ENCODE measurements at places on chromosomes 2 and 18. TPM values are rescaled to one million over a fixed set of nuclear protein-coding genes. Genes with fewer than 3 reads are reported as not detected.

Gene OTX1
- polyA plus RNA-seq = 0.20 TPM

Gene TEX51
- polyA plus RNA-seq = not detected

Gene LRRC30
- not detected for polyA plus RNA-seq

- H3K36me3 ChIP-seq = peaks cover 89% of the 10 kb centered on the region
- no peaks in the 10 kb centered on the region for H3K4me1 ChIP-seq
- H3K27me3 ChIP-seq = no peaks in the 10 kb centered on the region
Observed at GRCh38 chr2:33363325-33364298, 112.8 kb upstream of the RASGRP3 start.

DNA sequence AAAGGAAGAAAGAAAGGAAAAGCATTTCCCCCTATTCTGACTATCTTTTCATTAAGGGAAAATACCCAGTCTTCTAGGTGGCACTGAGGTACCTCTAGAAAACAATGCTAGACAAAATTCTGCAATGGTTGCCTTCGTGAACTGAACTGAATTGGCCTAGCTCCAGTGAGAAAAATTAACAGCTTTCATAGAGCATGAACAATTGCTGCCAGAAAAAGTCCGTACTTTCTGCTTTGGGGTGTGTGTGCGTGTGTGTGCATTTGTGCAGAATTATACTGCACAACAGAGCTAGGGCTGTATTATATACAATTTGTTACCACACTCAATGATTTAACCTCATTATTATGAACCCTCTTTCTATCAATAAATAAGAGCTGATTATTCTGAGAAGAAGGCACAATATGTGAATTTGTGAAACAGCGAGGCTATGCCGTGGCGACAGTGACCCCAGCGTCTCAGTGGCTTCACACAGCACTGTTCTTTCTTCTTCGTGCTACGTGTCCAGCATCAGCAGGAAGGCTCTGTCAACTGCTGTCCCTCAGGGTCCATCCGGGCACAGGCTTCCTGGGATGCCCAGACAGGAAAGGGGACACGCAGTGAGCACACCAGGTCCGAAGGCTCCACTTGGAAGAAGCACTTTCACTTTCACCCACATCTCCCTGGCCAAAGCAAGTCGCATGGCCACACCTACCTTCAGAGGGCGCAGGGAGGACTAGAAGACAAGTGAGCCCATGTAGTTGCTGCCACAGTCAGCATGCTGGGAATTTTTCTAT, 47.5 kb downstream of the PTGR3 start:
- DNase-seq = no peak
- H3K36me3 ChIP-seq = no peaks in the 10 kb centered on the region
- H3K4me1 ChIP-seq = no peaks in the 10 kb centered on the region
- H3K27ac ChIP-seq = no peak overlapping the region
- H3K27me3 ChIP-seq = no peaks in the 10 kb centered on the region
- H3K4me3 ChIP-seq = no peak overlapping the region

DNA sequence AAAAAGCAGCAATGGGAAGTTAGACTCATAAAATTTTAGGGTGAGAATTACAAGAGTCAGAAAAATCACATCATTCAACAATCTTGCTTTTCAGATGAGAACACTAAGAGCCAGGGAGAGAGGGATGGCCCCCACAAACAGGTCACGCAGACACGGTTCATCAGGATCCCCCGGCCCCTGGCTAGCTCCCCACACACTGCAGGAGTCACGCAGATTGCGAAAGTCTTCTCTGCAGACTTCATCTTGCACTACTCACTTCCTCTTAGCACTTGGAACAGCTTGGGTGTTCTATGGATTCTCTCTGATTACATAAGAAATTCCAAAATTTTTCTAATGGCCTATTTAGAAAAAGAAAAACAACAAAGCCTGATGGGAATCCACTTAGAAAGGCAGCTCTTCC, 21.6 kb upstream of the SULT1C2 start:
- H3K4me1 ChIP-seq = no peaks in the 10 kb centered on the region
- no peaks in the 10 kb centered on the region for H3K36me3 ChIP-seq
- DNase-seq = no peak
- H3K27me3 ChIP-seq = peaks cover 4% of the 10 kb centered on the region
- H3K4me3 ChIP-seq = no peak overlapping the region
- no peak overlapping the region for H3K27ac ChIP-seq

GRCh38 chr2:129762386-129763189, 216.9 kb upstream of the RAB6C start:
- no peaks in the 10 kb centered on the region for H3K27me3 ChIP-seq
- no peak overlapping the region for H3K27ac ChIP-seq
- peaks cover 12% of the 10 kb centered on the region for H3K4me1 ChIP-seq

DNA sequence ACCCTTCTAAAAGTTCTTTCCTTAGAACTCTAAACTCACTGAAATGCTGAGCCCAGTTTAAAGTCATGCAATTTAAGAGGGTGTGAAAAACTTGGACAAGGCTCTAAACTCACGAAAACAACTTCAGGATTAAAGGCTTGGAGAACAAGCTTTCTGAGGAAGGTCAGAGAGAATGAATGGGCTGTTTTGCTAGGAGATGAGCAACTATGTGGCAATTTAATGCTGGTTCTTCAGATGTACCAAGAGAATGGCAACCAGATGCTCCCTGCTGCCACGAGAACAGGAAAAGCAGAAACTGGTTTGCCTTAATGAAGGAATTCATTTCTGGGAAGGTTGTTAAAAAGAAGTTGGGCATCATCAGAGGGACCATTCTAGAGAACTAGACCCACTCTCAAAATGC, 77.8 kb upstream of the PMAIP1 start:
- H3K36me3 ChIP-seq = no peaks in the 10 kb centered on the region
- H3K27me3 ChIP-seq = no peaks in the 10 kb centered on the region
- DNase-seq = no peak
- peak overlapping the region; percentile 54 for H3K27ac ChIP-seq
- H3K4me1 ChIP-seq = no peaks in the 10 kb centered on the region
- H3K4me3 ChIP-seq = no peak overlapping the region

DNA sequence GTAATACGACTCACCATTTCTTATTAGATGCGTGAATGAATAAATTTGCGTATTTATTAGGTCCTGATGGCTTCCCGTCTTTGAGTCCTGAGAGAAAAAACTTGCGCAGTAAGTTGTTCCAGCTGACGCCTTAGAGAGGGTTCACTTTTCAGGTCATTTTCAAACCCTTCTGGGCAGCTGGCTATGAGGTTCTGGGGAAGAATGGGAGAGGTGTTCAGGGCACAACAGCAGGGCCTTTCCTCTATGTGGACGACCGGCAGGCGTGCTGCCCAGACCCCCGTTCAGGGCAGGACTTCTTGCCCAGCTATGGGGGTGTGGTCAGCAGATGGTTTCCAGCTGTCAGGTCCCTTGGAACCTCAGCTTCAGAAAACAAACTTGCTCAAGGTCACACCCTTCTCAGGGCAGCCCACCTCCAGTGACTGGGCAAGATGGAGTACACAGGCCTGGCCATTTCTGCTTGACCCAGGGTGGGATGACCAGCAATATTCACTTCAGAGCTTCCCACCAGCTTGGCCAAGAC, 61.1 kb upstream of the TNP1 start:
- DNase-seq = no peak
- no peak overlapping the region for H3K4me3 ChIP-seq
- H3K27ac ChIP-seq = no peak overlapping the region
- H3K27me3 ChIP-seq = no peaks in the 10 kb centered on the region
- H3K36me3 ChIP-seq = no peaks in the 10 kb centered on the region

GRCh38 chr2:3754795-3755194, 51.4 kb downstream of the DCDC2C start:
- H3K27ac ChIP-seq = no peak overlapping the region
- no peaks in the 10 kb centered on the region for H3K36me3 ChIP-seq
- H3K27me3 ChIP-seq = no peaks in the 10 kb centered on the region
- no peak overlapping the region for H3K4me3 ChIP-seq

DNA sequence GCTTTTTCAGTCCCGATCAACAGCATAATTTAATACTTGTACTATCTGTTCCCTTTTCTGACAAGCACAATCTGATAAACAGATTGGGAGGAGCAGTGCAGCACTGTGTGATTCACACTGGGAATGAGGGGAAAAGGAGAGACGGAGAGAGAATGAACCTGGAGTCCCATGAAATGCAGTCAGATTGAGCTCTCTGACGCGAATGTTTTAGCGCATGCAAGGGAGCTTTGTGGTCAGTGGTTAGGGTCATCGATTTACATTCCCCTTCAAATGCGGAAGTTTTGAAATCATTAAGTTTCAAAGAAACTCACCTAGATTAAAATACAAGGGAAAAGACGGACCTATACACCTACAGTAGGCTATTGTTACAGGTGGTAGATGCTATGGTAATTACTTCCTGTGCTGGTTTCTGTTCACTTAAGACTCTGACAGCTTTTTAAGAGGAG, 99.6 kb downstream of the KCTD1 start:
- no peak overlapping the region for H3K27ac ChIP-seq
- no peak for DNase-seq
- no peaks in the 10 kb centered on the region for H3K27me3 ChIP-seq
- H3K36me3 ChIP-seq = no peaks in the 10 kb centered on the region

- H3K4me3 ChIP-seq = no peak overlapping the region
- no peak overlapping the region for H3K27ac ChIP-seq
- no peaks in the 10 kb centered on the region for H3K4me1 ChIP-seq
- H3K36me3 ChIP-seq = no peaks in the 10 kb centered on the region
- DNase-seq = no peak
- peaks cover 8% of the 10 kb centered on the region for H3K27me3 ChIP-seq
Observed at GRCh38 chr2:120477831-120478481, 132.0 kb downstream of the INHBB start.

GRCh38 chr2:175804122-175804521, 197.9 kb downstream of the LNPK start:
- H3K4me3 ChIP-seq = no peak overlapping the region
- H3K27ac ChIP-seq = no peak overlapping the region
- no peaks in the 10 kb centered on the region for H3K27me3 ChIP-seq
- peaks cover 5% of the 10 kb centered on the region for H3K4me1 ChIP-seq

GRCh38 chr2:7566382-7566881, 649.2 kb downstream of the RNF144A start:
- no peak for DNase-seq
- no peaks in the 10 kb centered on the region for H3K36me3 ChIP-seq
- H3K27me3 ChIP-seq = no peaks in the 10 kb centered on the region
- H3K4me1 ChIP-seq = no peaks in the 10 kb centered on the region

DNA sequence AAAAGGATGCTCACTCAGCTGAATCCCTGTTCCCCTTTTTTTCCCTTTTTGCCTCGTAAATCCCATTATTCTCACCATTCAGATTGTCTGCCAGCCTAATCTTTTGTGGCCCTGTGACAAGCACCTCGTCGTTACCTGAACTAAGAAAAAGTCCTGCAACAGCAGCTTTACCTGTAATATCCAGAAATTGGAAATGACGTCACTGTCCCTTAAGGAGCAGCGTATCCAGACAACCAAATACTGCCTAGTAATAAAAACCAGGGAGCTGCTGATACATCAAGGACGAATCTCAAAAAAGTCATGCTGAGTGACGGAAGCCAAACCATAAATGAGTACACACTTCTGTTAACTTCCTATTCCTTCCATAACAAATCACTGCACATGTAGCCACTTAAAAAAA, 694.9 kb downstream of the GALR1 start:
- no peak overlapping the region for H3K27ac ChIP-seq
- no peak overlapping the region for H3K4me3 ChIP-seq
- no peak for DNase-seq
- no peaks in the 10 kb centered on the region for H3K27me3 ChIP-seq
- H3K4me1 ChIP-seq = no peaks in the 10 kb centered on the region
- H3K36me3 ChIP-seq = no peaks in the 10 kb centered on the region

DNA sequence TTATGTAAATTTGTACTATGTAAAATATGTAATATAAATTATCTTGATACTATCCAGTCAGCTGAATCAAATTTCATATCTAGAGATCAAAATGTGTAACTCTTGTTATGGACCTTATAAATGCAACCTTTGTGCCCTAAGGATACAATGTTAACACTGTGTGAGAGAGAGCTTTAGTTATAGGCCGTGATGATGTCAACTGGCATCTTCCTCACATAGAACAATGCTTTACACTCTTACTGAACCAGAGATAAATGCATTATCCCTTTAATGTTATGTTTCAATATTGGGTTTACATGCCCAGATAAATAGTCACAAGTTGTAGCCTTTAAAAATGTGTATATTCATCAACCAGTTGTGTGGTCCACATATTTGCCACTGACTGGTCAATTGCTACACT, 115.1 kb downstream of the KCNJ3 start:
- DNase-seq = no peak
- no peaks in the 10 kb centered on the region for H3K27me3 ChIP-seq
- H3K4me3 ChIP-seq = no peak overlapping the region
- H3K27ac ChIP-seq = no peak overlapping the region
- H3K4me1 ChIP-seq = no peaks in the 10 kb centered on the region

DNA sequence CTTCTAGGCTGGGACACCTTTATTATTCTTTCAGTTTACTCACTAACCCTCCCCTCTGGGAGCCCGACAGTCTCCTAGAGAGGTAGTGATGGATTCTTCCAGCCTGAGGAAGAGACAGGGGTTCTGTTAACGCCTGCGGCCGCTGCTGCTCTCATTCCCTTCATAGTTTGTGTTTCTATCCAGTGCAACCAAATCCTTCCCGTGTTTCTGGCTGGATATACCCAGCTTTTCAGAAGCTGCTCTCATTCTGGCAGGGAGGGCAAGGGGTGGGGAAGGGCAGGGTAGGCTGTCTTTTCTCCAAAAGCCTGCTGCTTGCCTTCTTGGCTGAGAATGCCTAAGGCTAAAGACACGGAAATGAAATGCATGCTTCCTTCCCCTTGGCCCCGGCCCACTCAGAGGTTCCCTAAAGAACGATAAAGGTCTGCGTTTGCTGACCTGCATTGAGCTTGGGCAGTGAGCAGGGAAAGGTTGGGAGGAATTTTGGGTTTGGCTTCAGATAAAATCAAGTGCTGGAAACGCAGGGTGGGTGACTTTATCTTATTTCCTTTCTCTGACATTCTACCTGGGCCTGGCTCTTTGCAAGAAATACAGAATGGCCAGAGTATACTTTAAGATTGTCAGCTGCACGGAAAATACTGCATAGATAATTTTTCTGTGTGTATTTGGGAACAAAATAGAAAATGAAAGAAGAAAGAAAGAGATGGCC, 390.9 kb downstream of the NBAS start:
- no peaks in the 10 kb centered on the region for H3K36me3 ChIP-seq
- no peaks in the 10 kb centered on the region for H3K27me3 ChIP-seq
- H3K27ac ChIP-seq = peak overlapping the region; percentile 62
- H3K4me3 ChIP-seq = peak overlapping the region; percentile 37
- peak; percentile 31 for DNase-seq

GRCh38 chr2:47521666-47522285, 118.8 kb downstream of the MSH2 start:
- H3K4me3 ChIP-seq = peak overlapping the region; percentile 52
- H3K4me1 ChIP-seq = peaks cover 15% of the 10 kb centered on the region
- H3K27me3 ChIP-seq = no peaks in the 10 kb centered on the region

- H3K27ac ChIP-seq = no peak overlapping the region
- H3K4me3 ChIP-seq = no peak overlapping the region
- no peaks in the 10 kb centered on the region for H3K36me3 ChIP-seq
- no peaks in the 10 kb centered on the region for H3K4me1 ChIP-seq
- no peak for DNase-seq
- no peaks in the 10 kb centered on the region for H3K27me3 ChIP-seq
Observed at GRCh38 chr2:74017223-74017622, 32.5 kb downstream of the TET3 start.

GRCh38 chr2:7913974-7914373, 767.9 kb upstream of the ID2 start:
- no peak for DNase-seq
- no peaks in the 10 kb centered on the region for H3K36me3 ChIP-seq

- H3K36me3 ChIP-seq = no peaks in the 10 kb centered on the region
- no peak overlapping the region for H3K4me3 ChIP-seq
Observed at GRCh38 chr2:121794233-121794632, 38.8 kb downstream of the TSN start.

All from SK-N-SH (cell line).